ENCODE measurements at places on chromosomes 2 and 18. TPM values are rescaled to one million over a fixed set of nuclear protein-coding genes. Genes with fewer than 3 reads are reported as not detected.
A peak's percentile ranks its signal among the peaks of the same experiment; 100 is the strongest.

- DNase-seq, result no peak
Observed at GRCh38 chr2:180790891-180791290, 189.5 kb upstream of the UBE2E3 start.

- no peak for DNase-seq
Observed at GRCh38 chr18:48991319-48991660, 40.5 kb upstream of the SMAD7 start.

GRCh38 chr18:13483316-13484270, 242.8 kb downstream of the FAM210A start:
- no peak for DNase-seq

DNA sequence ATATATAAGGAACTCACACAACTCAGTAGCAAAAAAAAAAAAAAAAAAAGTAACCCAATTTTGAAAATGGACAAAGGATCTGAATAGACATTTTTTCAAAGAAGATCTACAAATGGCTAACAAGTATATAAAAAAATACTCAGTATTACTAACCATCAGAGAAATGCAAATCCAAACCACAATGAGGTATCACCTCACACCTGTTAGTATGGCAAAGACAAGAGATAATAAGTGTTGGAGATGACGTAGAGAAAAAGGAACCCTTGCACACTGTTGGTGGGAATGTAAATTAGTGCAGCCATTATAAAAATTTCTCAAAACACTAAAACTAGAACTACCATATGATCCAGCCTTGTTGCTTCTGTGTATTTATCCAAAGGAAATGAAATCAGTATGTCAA, 5.8 kb upstream of the CNDP1 start:
- no peak for DNase-seq

DNA sequence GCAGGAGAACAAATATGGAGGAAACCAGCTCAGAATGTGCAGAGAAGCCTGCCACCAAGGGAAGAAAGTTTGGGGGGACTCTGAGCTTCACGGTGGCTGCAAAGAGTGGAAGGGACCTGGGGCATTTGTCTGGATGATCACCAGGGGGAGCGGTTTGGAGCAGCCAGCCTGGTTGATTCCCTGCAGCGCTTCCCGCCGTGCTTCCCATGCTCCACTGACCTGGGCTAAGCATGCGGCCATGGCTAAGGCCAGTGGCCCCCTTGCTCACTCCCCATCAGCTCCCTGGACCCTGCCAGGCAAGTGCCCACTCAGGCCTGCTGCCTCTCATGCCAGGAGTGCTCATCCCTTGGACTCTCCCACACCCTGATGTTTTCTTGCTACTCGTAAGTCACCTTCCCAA, 27.0 kb downstream of the NTSR2 start:
- no peak for DNase-seq

- no peak for DNase-seq
Observed at GRCh38 chr2:122481717-122482116, 726.3 kb downstream of the TSN start.

- DNase-seq, result no peak
Observed at GRCh38 chr18:13390196-13390595, 171.6 kb downstream of the LDLRAD4 start.

GRCh38 chr2:240597054-240597418, 10.5 kb downstream of the CAPN10 start:
- DNase-seq, result no peak

DNA sequence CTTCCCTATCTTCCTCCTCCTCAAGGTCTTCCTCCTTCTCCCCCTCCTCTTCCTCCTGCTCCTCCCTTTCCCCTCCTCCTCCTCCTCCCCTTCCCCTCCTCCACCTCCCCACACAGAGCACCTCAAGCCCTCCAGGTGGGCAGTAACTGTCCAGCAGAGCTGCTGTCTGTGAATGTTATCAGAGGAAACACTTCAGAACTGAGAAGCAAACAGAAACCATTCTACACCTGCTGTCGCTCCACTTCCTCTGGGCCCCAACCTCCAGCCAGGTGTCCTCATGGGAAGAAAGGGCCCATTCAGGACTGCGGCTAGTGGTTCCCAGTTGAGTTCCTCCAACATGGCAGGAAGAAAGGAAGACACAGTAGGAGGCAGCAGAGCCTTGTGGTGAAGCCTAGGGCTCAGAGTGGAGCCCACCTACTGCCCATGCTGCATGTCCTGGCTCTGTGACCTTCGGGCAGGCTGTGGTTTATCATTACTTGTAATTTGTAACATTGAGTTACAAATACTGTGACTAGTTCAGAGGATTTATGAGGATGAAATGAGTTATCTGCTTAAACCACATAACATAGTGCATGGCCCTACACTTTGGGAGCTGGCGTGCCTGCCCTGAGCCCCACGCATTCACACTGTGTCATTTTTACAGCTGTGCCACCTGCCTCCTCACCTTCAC, 165.9 kb upstream of the ID2 start:
- DNase-seq, result peak; percentile 50

- no peak for DNase-seq
Observed at GRCh38 chr2:67142071-67142470, 255.1 kb upstream of the ETAA1 start.

DNA sequence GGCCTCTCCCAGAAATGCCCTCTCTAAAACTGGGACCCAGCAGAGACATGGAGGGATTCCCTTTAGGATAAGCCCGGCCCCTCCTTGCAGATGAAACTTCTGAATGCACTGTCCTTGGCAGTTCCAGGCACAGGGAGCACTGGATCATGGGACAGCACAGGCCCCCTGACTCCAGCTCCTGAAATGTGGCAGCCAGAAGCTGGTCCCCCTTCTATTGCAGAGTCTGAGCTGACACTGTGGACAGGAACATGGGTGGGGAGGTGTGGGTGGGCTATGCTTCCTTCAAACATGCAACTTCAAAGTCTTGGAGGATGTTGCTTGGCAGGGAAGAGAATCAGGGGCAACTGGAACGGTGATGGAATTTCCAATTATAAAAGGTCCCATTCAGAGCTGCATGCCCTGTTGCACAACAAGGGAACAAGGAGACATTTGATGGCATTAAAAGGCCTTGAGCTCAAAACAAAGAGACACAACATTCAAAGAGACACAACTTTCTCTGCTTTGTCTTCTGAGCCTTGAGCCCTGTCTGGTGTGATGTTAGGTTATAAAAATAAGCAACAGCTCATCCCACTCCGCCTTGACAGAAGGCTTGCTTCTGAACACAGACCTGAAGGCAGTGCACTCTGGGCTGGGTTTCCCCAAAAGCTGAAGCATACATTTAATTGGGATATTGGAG, 239.0 kb downstream of the OSR1 start:
- no peak for DNase-seq

DNA sequence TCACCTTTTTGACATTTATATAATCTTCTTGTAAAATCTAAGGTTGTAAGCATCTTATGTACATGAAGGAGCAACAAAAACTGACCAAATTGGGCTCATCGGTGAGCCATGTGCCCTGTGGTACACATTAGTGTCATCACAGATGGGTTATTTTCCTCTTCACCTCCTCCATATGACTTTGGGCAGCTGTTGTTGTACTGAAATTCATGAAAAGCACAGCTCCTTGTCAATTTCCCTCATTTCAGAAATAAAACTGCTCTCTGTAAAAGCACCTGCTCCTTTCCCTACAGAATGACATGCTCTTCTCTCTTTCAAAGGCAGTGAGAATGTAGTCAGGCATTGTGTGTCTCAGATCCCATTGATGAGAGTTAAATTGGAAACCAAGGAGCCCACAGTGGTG, 42.0 kb downstream of the DTNA start:
- DNase-seq, result no peak

DNA sequence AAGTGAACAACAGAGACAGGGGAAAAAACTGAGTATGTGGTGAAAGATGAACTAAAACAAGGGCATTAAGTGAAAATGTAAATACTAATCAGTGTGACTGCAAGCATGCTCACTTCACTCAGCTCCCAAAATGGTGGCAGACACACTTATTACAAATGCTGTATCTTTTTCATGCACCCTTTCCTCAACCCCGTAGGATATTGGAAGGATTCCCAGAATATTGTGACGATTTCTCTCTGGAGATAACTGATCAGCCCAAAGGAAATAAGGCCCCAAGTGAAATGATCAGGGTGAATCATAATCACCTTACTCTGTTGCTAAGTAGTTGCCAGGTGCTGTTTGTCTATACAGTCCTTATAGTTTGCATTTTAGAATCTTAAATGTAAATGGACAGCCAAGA, 138.9 kb upstream of the IL1R2 start:
- no peak for DNase-seq

GRCh38 chr2:171416009-171416926, 17.5 kb downstream of the METTL8 start:
- DNase-seq, result peak; percentile 92

DNA sequence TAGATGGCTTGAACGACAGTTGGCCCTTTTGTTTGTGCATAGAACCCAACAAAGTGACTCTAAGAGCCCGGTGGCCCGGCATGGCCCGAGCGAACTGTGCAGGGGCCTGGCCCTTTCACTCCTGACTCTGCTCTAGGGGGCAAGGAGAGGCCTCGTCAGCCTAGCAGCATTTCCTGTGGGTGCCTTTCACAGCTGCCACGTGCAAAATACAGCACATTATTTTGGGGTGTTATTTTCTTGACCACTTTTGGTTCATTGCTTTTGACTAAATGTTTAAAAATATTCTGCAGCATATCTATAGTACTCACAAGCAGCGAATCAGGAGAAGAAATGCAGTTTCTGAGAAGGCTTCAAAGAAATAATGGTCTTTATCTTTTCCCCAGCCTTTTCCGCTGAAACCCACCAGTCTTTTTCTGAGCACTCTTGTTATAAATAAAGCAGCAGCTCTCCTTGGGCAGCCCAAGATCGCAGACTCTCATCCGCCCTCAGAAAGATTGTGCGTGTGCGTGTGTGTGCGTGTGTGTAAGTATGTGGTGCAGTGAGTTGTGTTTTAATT, 31.3 kb downstream of the DGKD start:
- DNase-seq, result peak; percentile 76

DNA sequence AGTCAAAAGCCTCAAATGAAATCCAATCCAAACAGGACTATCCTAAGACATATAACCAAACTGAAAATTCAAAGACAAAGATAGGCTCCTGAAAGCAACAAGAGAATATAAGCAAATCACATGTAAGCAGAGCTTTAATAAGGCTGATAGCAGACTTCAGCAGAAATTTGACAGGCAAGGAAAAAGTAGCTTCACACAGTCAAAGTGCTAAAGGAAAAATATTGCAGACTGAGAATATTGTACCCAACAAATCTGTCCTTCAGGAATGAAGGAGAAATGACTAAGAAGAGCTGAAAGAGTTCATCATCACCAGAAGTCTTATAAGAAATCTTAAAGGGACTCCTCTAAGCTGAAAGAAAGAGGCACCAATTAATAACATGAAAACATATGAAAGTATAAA, 150.0 kb downstream of the EVA1A start:
- DNase-seq, result no peak

GRCh38 chr2:213086050-213086449, 65.4 kb downstream of the IKZF2 start:
- no peak for DNase-seq

GRCh38 chr2:99380376-99381010, 43.3 kb downstream of the EIF5B start:
- DNase-seq, result no peak

DNA sequence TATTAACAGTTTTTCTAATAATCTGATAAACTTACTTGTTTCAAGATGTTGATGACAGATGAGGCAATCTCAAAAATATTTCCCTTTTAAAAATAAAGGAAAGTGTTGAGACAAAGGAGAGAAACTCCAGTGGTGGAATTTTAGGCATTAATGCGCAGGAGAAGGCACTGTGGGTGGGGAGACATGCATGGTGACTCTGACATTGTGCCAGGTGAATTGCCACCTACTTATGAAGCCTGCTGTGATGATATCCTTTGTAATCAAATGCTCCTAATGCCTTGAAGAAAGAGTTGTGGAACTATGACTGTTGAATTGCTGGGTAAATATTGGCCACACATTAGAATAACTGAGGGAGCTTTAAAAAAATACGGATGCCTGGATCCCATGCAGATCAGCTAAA, 101.4 kb downstream of the PLA2R1 start:
- DNase-seq, result no peak

GRCh38 chr2:109500910-109501309, 112.9 kb downstream of the SEPTIN10 start:
- DNase-seq, result no peak

GRCh38 chr18:48729404-48729803, 190.6 kb downstream of the CTIF start:
- DNase-seq, result no peak

Gene INSIG2
- 87.2 TPM for total RNA-seq

Gene FTCDNL1
- total RNA-seq, result 1.9 TPM

Gene KIF5C
- 11.1 TPM for total RNA-seq

Gene HOXD12
- not detected for total RNA-seq

Gene GKN1
- total RNA-seq, result not detected

Gene MDH1B
- 0.56 TPM for total RNA-seq

Gene FOXD4L1
- 0.23 TPM for total RNA-seq

Gene NR4A2
- total RNA-seq, result 61.6 TPM

Gene MEIS1
- total RNA-seq, result not detected

Gene TEX44
- total RNA-seq, result not detected

Gene C1GALT1C1L
- total RNA-seq, result 0.36 TPM

Gene XIRP2
- total RNA-seq, result not detected

Gene MC4R
- not detected for total RNA-seq

Gene ADRA2B
- 0.34 TPM for total RNA-seq

Gene RAX
- not detected for total RNA-seq

Gene MYL1
- not detected for total RNA-seq

Gene C2orf92
- 11.7 TPM for total RNA-seq

Gene KCNJ13
- total RNA-seq, result not detected

Gene PAX8
- total RNA-seq, result 0.43 TPM
